GM04503 (cell line): ENCODE measurements at places on chromosomes 4 and X.
A peak's percentile ranks its signal among the peaks of the same experiment; 100 is the strongest.

- no peak for DNase-seq
Observed at GRCh38 chr4:137668885-137669545, 136.7 kb upstream of the PCDH18 start.

DNA sequence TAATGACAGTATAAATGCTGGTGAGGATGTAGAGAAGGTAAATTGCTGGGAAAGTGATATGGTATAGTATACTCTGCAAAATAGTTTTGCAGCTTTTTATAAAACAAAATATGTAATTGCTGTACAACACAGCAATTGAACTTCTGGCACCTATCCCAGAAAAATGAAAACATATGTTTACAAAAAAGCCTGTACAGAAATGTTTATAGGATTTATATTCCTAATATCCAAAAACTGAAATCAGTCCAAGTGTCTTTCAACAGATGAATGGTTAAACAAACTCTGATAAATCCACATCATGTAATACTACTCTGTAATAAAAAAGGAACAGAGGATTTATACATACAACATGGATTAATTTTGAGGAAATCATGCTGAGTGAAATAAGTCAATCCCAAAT is 198.4 kb upstream of the ACTRT1 start:
- no peak for DNase-seq

- DNase-seq = peak; percentile 27
Observed at GRCh38 chr4:176874721-176875445, 82.2 kb upstream of the VEGFC start.

- no peak for DNase-seq
Observed at GRCh38 chr4:47510506-47511143, 25.6 kb downstream of the ATP10D start.

GRCh38 chr4:137851435-137851834 is 319.1 kb upstream of the PCDH18 start:
- DNase-seq = no peak

DNA sequence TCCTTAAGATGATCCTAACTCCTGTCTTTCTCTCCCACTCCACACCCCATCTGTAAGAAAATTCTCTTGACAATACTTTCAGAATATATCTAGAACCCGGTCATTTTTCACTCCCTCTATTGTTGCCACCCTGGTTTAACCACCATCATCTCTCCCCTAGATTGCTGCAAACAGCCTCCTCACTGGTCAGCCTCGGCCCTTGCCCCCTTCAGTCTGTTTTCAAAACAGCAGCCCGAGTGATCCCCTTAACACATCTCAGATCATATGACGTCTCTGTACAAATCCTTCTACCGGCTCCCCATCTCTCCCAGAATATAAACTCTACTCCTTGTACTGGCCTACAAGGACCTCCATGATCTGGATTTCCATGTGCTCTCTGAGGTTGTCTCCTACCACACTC is 35.2 kb upstream of the F9 start:
- DNase-seq = no peak

DNA sequence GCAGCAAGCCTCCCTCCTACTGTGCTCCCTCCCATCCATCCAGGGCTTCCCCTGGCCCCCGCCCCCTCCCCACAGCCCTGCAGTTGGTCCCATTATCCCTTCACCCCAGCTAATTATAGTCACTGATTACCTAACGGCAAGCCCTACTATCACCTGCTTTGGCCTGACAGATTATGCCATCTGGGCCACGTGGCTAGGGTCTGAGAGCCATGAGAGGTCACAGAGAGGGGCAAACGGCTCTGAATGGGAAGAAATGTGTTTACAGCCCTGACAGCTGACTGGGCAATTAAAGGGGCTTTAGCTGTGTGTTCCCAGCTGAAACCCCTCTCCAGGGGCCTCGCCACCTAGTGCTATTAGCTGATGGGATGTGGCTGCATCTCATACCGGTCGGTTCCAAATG is 134.4 kb upstream of the CPEB2 start:
- no peak for DNase-seq

DNA sequence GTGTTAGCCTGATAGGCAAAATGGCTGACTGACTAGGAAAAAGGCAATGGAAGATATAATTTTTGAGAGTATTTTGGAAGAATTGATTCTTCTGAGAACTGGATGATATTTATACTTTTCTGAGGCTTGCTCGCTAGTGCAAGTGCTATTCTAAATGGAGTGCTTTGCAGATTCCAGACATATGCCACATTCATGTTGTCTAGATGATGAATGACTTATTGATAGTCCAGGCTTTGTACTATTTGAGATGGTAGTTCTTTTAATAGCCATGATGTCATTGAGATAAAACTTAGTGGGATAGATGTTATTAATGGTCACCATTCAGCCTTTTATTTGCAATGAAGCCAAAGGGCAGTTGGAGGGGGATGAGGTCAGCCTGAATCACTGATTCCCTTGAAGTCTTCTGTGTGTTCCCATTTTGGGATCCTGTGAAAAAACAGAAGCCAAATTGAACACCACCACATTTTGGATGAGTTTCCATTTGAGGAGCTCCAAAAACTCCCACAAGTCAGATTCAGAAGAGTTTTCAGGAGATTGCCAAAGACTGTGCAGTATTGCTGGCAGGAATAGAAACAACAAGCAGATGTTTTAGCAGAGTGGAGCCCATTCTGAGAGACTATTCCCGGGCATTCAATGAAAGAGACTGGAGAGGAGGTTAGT is 184.1 kb downstream of the IL1RAPL2 start:
- DNase-seq = no peak

DNA sequence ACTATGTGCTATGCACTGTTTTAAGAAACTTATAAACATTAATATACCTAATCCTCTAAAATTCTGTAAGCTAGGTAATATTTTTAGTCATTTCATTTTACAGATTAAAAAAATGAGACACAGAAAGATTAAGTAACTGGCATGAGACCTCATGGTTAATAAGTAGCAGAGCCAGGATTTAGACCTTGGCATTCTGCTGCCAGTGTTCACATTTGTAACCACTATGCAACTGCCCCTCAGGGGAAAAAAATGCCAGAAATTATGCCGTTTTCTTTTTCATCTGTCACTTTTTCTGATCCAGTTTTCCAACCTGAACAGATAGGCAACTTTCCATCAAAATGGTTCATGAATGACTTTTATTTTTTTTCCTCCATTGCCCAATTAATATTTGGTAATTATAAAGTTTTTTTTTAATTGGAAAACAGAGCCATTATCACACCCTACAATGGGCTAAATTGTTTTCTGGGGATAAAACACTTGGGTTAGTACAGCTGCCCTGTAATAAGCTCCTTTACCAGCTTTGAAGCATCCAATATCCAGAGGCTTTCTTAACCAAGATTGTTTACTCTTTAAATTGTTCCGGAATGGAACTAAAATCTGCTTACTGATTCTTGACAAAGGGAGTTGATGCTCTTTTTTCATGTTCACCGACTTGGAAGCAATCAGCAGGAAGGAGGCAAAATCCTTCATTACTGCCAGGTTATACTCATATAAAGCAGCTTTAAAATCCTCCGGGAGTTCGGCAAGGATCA is 56.4 kb upstream of the DDX60 start:
- DNase-seq = no peak

GRCh38 chr4:148007314-148007760 is 275.4 kb downstream of the ARHGAP10 start:
- DNase-seq = peak; percentile 89

- DNase-seq = no peak
Observed at GRCh38 chr4:7770224-7771050, 169.2 kb downstream of the AFAP1 start.

- DNase-seq = no peak
Observed at GRCh38 chrX:151977009-151977408, 2.5 kb upstream of the GABRE start.

DNA sequence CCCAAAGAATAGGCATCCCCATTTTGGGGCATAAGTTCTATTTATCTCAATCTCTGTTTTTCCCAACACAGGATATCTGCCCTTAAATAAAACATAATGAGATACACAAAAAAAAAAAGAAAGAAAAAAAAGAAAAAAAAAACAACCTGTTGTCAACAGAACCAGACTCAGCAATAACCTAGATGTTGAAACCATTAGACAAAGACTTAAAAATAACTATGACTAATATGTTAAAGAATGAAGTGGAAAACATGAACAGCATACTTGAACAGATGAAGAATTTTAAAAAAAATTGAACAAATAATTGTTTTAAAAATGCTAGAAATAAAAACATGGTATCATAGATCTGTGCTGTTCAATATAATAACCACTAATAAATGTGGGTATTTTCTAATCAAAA is 93.4 kb upstream of the RXFP1 start:
- DNase-seq = no peak

DNA sequence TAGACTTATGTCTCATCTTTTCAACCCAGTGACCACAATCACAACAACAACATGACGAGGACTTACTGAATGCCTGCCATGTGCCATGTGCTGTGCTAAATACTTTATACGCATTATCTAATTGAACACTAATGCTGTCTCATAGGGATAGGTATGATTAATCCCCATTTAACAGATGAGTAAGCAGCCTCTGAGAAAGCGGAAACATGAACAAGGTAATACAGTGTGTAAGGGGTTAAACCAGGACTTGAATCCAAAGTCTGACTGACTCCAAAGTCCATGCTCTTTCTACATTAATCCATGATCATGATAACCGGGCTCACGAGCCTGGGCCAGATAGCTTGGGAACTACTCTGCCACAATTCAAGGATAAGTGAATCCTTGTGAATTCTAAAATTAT is 105.3 kb upstream of the MBNL3 start:
- DNase-seq = no peak

GRCh38 chr4:11675051-11675800 is 246.5 kb upstream of the HS3ST1 start:
- DNase-seq = no peak

GRCh38 chrX:51876441-51876840 is 17.0 kb upstream of the MAGED1 start:
- peak; percentile 27 for DNase-seq

GRCh38 chrX:55130481-55130880 is 41.7 kb downstream of the PAGE2 start:
- DNase-seq = no peak

DNA sequence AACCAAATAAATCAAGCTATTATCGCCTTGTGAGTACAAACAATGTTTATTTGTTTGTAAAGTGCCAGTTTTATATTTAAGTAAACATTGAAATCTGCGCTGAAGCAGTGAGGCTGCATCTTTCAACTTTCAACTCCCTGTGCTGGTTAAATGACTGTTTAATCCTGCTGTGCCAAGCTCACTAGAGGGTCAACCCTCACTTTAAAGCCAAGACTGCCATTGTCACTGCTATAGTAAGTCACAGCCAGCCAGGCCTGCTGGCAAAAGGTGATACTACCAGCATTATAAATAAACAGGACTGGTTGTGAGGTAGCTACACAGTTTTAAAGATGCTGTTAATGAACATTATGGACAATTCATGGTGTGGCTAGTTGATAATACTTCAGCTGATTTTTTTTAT is 34.6 kb downstream of the EFHC2 start:
- no peak for DNase-seq

DNA sequence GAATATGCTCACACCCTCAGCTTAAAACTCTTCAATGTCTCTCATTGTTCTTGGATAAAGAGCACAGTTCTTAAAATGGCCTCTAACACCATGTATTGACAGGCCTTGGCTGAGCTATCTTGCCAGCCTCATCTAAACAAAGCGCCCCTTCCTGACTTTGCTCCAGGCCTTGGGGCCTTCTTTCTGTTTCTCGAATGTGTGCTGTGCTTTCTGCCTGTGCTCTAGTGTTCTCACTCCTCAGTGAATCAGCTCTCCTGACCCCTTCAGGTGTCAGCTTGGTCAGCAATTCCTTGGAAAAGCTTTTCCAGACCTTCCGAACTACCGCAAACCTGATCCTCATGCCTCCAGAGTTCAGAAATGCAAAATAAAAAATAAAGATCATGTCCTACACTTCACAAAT is 346.3 kb upstream of the FSTL5 start:
- no peak for DNase-seq

GRCh38 chr4:67593741-67594175 is 35.2 kb downstream of the STAP1 start:
- DNase-seq = no peak

DNA sequence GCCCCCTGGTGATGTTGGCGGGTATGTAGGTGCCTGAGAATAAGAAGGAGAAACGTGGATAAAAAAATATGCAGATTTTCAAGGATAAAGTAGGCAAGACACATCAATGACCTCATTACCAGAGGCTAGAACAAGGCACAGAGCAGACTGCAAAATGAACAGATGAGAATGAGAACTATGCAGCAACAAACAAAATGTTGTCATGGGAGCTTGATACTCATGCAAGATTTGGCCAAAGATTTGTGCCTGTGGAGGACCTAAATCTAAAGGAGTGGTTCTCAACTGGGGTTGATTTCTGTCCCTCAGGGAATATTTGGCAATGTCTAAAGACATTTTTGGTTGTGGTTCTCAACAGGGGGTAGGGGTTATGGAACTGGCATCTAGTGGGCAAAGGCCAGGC is 177.3 kb downstream of the FRMPD4 start:
- no peak for DNase-seq

- no peak for DNase-seq
Observed at GRCh38 chr4:183971929-183972490, 66.9 kb downstream of the STOX2 start.

- DNase-seq = no peak
Observed at GRCh38 chr4:163694385-163694784, 199.9 kb downstream of the TMA16 start.

- peak; percentile 2 for DNase-seq
Observed at GRCh38 chrX:1537031-1537715, at the start of gene P2RY8. Gene P2RY8 (minus strand): TSS chrX:1537185. CDS start chrX:1466558, 70,627 bp downstream.

GRCh38 chr4:55356991-55357461 is 11.0 kb downstream of the SRD5A3 start:
- no peak for DNase-seq

GRCh38 chr4:42709392-42710065 is 52.6 kb upstream of the ATP8A1 start:
- DNase-seq = no peak

DNA sequence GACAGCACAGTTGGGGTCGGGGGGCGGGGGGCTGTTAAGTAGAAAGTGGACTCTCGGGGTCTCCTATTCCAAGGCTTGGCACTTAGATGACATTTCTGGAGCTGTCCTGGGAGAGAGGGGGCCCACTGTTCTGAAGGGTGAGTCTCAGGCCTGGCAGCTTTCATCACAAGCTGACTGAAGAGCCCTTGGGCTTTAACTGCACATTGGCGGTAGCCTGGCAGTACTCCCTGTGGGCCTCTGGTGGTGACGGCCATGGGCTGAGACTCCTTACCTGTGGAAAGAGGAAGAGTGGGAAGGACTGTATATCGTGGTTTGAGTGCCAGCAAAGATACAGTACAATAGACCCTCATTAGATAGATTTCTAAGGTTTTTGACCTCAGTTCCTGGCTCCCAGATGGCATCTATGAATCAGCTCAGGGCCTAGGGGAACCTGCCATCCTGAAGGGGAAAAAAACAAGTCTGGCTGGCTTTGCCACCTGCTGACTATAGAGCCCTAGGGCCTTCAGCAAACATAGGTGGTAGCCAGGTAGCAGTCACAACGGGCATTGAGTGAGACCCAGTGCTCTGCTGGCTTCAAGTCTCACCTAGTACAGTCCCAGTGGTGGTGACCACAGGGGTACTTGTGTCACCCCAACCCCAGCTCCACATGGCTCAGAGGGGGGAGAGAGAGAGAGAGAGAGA is 87.9 kb downstream of the ANKRD17 start:
- DNase-seq = no peak
